ENCODE measurements at places on chromosomes 16 and 17.

- DNase-seq: no peak
Measured at GRCh38 chr17:57747221-57748017, 2.3 kb upstream of the CCDC182 start.

GRCh38 chr16:8928467-8928957 lies 35.2 kb downstream of the USP7 start:
- DNase-seq: no peak

DNA sequence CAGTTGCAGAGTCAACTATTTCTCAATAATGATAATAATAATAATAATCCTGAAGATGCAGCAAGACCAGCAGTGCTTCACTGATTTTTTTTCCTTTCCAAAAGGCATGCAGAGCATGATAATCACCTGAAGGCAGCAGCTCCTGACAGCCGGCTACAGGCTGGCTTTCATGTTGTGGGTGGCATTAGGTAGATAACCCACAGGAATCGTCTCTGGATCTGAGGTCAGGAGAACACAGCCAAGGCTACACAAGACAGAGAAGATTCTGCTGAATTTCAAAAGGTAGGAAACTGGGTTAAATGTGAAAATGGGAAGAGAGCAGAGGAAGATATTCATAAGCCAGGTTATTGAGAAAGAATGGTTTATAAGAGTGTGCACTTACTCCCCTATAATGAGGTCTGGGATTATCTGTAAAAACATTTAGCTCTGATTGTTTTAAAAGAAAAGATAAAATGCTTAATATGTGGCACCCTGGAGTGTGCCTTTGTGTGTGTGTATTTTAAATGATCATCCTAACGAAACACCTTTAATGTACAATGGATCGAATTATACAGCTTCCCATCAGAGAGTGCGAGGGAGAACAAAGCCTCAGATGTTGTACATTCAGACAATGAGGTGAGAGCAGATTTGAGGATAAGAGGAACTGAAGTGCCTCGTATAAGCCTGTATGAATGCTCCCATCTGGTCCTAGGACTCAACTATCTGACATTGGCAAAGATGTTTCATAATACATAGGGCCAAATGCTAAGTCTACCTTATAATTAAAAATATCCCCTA lies 273.1 kb downstream of the PHKB start:
- no peak for DNase-seq

DNA sequence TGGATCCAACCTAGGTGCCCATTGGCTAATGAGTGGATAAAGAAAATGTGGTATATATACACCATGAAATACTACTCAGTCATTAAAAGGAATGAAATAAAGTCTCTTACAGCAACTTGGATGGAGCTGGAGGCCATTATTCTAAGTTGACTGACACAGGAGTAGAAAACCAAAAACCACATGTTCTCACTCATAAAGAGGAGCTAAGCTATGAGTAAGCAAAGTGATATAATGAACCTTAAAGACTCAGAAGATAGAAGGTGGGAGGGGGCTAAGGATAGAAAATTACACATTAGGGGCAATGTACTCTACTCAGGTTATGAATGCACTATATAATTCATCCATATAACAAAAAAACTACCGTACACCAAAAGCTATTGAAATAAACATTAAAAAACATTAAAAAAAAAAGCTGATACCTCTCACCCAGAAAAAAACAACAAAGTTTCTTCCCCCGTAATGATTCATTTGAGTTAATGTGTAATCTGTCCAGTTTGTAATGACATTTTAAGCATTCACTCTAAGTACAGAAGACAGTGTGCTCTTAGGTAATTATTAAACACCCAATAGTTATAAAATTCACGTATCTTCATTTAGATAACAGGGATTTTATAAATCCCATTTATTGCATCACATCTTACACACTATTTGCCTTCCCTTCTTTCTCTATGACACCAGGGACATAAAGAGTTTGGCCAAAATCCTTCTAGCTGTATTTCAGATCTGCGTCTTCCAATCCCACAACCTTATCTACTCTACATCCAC lies 941.5 kb downstream of the CDH11 start:
- DNase-seq: no peak

- DNase-seq: no peak
Measured at GRCh38 chr17:14775731-14776492, 475.0 kb downstream of the HS3ST3B1 start.

- peak; percentile 53 for DNase-seq
Measured at GRCh38 chr16:30032083-30032819, 1.2 kb upstream of the TLCD3B start.

DNA sequence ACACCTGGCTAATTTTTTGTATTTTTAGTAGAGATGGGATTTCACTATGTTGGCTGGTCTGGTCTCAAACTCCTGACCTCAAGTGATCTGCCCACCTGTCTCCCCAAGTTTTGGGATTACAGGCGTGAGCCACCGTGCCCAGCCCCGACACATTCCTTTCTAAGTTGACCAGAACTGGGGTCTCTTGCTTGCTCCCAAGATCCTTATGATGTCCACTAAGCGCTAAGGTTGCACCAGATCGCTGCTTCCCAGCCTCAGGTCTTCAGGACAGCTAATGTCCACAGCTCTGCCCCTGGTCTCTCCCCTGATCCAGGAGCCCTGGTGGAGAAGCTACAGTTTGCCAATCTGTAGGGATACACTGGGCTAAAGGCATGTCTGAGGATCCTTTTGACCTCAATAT lies 29.5 kb downstream of the NSMCE1 start:
- DNase-seq: no peak

GRCh38 chr17:33560165-33560564 lies 267.1 kb upstream of the ASIC2 start:
- no peak for DNase-seq

GRCh38 chr16:9258423-9259051 lies 167.1 kb downstream of the HAPSTR1 start:
- DNase-seq: no peak

DNA sequence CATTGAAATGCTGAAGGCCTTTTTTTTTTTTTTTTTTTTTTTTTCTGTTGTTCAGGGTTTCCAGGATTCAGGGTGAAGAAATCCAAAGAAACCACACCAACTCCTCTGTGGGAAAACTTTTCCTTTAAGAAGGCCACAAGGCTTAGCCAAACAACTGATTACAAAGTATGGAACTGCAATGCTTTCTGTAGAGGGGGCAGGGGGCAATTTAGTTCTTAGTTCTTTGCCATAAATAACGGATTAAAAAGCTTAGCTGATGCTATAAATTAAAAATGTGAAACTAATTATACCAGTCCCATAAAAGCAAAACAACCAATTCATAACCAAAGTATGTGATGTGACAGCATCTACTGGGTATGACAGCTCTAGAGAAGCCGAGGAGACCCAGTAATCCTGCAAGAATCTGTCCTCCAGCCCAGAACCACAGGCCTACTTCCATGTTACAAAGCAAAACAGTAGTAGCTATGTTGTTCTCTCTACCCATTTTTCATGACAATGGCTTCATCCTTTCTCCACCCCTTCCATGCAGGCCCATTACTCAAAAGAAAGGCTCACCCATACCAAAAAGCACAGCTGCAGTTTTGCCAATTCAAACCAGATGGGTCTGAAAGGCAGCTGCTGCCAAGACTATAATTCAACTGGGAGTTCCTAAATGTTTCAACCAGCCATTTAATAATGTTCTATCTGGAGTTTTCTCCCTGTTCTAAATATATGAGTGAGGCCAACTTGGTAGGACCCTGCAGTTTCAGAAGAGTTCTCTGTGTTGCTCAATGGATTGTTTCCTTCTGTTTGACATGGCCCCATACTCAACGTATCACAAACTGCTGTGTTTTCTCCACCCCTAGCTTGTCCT lies 167.1 kb upstream of the ZFHX3 start:
- DNase-seq: no peak

Data from central memory CD8-positive, alpha-beta T cell (primary cell).